ENCODE measurements at places on chromosomes 12 and 14. TPM values are rescaled to one million over a fixed set of nuclear protein-coding genes. Genes with fewer than 3 reads are reported as not detected.

DNA sequence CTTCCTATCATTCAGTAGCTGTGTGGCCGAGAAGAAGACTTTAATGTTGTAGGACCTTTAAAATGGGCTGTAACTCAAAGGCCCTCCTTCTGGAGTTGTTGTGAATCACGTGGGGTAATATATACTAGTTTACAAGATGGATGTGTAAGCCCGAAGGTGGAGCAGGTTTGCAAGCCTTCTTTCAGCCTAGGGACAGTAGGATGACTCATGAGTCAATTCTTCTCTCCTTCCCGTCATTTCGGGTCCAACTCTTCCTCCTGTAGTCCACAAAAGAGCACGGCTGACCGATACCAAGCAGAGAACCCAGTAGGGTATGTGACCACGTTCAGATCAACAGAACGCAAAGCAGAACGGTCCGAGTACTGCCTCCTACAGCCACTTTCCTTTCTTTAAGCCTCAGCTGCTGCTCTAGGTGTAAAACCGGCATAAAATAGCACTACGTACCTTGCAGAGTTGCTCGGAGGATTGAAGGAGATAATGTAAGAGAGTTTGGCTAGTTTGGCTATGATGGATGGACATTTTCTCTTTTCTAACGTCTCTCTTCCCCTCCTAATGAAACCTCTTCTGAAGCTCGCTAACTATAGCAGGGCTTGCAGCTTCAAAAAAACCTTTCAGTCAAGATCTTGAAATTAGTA, 1.3 kb upstream of the RASSF3 start:
- peak overlapping the region; percentile 96 for H3K4me3 ChIP-seq
- peak overlapping the region; percentile 76 for H3K27ac ChIP-seq
- H3K36me3 ChIP-seq = no peaks in the 10 kb centered on the region
- H3K27me3 ChIP-seq = no peaks in the 10 kb centered on the region

DNA sequence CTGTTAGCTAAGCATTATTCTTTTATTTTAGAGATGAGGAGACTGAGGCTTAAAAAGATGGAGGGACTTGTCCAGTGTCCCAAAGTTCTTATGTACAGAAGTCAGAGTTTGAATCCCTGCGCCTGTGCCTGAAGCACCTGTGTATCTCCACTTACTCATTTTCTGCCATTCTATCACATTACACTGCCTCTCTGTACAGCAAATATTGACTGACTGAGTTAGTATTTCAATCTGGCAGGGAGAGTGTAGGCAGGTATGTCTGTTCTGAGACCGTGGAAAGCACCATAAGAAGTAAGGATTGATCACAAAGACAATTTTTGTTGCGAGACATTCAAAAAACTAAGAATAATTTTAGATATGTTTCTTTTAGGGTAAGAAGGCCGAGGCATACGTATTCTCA, 162.7 kb downstream of the KITLG start:
- no peaks in the 10 kb centered on the region for H3K36me3 ChIP-seq
- no peak overlapping the region for H3K4me3 ChIP-seq
- H3K4me1 ChIP-seq = peaks cover 7% of the 10 kb centered on the region
- H3K27me3 ChIP-seq = no peaks in the 10 kb centered on the region
- H3K27ac ChIP-seq = no peak overlapping the region

CPNE6 gene
- not detected for total RNA-seq

DNA sequence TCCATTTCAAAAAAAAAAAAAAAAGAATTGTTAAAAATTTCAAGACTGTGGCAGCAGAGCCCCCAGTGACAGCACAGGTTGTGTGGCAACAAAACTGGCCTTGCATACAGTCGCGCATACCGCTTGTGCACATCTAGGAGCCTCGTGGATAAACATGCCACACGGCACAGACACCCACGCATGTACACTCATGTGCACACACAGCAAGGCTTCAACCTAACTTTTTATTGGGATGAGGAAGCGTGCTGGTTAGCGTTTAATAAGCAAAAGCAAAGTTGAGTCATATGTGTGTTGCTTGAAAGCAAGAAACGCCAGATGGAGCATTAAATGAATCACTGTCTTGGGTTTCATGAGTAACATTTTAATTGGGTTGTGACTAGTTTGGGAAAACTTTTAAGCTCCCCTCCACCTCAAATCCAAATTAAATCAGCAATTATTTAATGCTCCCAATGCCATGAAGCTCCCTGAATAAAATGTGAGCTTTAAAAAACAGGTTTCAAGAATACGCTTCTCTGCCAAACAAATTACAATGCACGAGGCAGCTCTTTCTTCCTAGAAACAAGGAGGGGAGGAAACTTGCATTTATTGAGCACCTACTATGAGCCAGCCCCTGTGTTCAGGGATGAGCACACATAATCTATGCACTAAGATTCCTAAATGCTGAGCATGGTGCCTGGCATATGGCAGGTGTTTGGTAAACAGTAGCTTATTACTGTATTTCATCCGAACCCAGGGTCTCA, 35.7 kb upstream of the EML1 start:
- no peaks in the 10 kb centered on the region for H3K27me3 ChIP-seq
- DNase-seq = no peak
- no peaks in the 10 kb centered on the region for H3K36me3 ChIP-seq
- H3K4me3 ChIP-seq = no peak overlapping the region

DNA sequence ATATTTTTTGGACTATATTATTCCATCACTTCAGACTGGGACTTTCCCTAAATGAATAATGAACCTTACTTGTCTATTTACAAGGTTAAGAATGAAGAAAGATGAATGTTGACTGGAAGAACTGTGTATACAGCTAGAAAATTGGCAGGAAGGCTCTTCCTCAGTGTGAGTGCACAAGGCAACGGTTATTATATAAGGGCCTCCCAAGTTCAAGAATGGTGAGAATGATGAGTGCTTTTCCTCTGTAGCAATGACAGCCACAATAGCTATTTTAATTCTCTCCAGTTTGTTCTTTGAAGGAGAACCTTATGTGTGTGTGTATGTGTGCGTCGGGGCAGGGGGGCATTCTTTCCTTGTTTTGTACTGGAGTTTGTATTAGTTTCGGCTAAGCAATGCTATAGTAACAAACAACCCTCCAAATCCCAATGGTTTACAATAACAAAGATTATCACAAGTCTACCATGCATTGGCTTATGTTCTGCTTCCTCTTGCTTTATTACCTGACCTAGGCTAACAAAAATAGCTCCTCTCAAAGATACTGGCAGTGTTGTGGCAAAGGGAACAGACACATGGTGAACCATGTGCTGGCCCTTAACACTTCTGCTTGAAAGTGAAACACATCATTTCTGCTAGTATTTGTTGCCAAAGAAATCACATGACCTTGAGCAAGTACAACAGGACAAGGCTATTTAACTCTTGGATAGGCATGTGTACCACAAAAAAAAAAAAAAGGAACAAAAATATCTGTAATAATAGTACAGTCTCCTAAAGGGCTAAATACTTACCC, 139.5 kb downstream of the RMST start:
- H3K4me1 ChIP-seq = no peaks in the 10 kb centered on the region
- no peaks in the 10 kb centered on the region for H3K27me3 ChIP-seq
- DNase-seq = no peak
- no peaks in the 10 kb centered on the region for H3K36me3 ChIP-seq
- no peak overlapping the region for H3K4me3 ChIP-seq

GRCh38 chr14:67987606-67988005, 168.0 kb downstream of the RAD51B start:
- H3K36me3 ChIP-seq = no peaks in the 10 kb centered on the region
- no peak overlapping the region for H3K4me3 ChIP-seq
- no peak overlapping the region for H3K27ac ChIP-seq

DPF3 gene
- 0.94 TPM for total RNA-seq

ERBB3 gene
- 50.5 TPM for total RNA-seq

DNA sequence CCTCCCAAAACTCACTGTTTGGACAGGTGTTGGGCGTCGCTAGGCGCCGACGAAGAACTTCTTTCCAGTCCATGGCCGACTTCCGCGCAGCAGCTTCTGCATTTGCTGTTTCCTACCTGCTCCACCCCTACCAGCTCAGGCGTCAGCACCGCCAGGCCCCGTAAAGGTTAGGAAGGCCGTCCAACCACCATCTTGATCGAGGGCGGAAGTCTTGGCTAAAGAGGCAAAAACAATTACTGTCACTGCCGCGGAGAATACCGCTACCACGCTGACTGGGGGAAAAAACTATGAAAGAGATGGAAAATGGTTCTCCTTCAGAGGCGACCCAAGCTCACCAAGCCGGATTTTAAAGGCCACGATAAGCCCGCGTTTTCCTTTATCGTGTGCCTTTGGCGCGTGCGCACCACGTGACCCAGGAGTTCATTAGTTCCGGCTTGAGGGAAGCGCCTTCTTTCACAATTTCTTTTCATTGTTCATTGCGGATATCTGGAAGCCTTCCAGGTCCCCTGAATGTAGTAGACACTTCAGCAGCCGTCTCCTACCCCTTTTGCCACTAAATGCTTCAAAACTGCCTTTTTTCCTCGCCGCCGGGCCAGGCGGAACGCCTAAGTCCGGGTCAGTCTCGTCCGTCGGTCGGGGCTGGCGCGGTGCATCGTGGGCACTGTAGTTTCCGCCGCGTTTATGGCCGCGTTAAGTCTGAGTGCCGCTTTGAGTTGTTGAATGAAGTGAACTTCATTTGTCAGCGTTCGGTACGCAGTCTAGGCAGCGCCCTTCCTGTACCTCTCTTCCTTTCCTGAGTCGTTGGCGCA, at the start of the genes PPP2R3C and PRORP:
Gene PPP2R3C (minus strand): TSS at position 104 of the 809 bp plus-strand sequence. CDS start 31 bp downstream, at position 73.
Gene PRORP (plus strand): TSS at position 666 of the 809 bp plus-strand sequence. CDS start 694 bp downstream, outside the sequence.
- DNase-seq = peak; percentile 90
- H3K27me3 ChIP-seq = no peaks in the 10 kb centered on the region
- H3K4me3 ChIP-seq = peak within 1 kb of the TSS; percentile 54
- peaks cover 13% of the 10 kb centered on the region for H3K4me1 ChIP-seq
- H3K27ac ChIP-seq = peak within 1 kb of the TSS; percentile 86

GRCh38 chr14:35438910-35439713, 34.6 kb upstream of the NFKBIA start:
- H3K27me3 ChIP-seq = no peaks in the 10 kb centered on the region
- DNase-seq = no peak
- no peaks in the 10 kb centered on the region for H3K4me1 ChIP-seq
- no peak overlapping the region for H3K27ac ChIP-seq
- H3K36me3 ChIP-seq = no peaks in the 10 kb centered on the region
- no peak overlapping the region for H3K4me3 ChIP-seq

CLEC1B gene
- total RNA-seq = not detected

MYO1H gene
- total RNA-seq = not detected

GRCh38 chr14:64755781-64756221, 51.6 kb downstream of the PLEKHG3 start:
- H3K36me3 ChIP-seq = no peaks in the 10 kb centered on the region
- DNase-seq = no peak
- H3K27me3 ChIP-seq = no peaks in the 10 kb centered on the region
- H3K4me1 ChIP-seq = peaks cover 9% of the 10 kb centered on the region
- no peak overlapping the region for H3K27ac ChIP-seq

Data from pancreas (tissue), 10 donors.